ENCODE measurements at places on chromosomes 4 and X.

DNA sequence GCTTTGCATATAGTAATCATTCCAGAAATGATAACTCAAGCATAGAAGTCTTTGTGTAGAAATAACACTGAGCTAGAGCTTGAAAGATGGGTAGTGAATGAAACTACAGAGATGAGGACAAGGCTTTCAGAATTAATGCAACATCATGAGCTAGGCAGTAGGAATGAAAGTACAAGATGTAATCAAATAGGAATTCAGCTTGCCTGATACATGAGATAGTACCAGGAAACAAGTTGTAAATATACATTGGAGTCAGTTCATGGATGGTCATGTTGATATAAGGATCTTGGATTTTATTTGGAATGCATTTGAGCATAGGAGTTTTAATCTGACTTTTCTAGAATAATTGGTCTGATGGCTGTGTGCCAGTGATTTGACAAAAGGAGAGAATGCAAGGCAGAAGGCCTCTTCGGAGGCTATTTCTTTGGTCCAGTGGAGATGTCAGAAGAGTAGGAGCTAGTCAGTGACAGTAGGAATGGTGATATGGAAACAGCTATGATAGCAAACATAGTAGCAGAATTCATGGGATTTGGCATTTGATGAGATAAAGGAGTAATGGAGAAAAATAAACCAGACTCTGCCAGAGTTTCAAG lies 206.4 kb upstream of the PACRGL start:
- no peak for DNase-seq

- no peak for DNase-seq
Observed at GRCh38 chrX:42246814-42247213, 323.5 kb upstream of the CASK start.

- DNase-seq, result no peak
Observed at GRCh38 chr4:93334003-93334402, 494.6 kb upstream of the ATOH1 start.

DNA sequence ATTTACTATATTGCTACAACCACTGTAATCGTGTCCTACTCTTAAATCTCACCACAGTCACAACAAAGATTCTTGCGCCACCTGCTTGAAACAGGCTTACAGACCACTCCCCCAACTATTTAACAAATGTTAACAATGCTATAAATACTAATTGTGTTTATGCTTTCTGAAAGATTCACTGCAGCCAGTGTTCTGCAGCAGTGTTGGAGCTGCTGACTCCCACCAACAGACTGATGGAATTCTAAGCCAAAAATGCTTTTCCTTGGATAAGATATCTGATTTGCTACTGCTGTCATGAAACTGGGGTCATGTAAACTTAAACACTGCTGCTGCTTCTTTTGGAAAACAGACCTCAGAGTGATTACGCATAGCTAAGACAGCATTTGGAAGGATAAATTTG lies 244.2 kb upstream of the MAB21L2 start:
- no peak for DNase-seq

DNA sequence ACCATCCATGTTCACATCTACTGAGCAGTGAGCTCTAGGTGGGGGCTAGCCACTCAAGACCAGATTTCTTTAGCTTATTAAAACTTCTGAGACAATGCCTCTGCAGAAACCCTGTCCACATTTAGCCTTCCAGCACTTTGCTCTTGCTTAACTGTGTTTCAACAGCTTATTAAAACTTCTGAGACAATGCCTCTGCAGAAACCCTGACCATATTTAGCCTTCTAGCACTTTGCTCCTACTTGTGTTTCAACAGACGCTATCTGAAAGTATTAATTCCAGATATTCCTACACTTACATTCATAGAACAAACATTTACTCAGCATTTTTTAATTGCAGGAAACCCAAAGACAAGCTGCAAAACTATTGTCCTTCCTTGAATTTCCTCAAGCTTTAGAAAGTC lies 91.9 kb downstream of the SEL1L3 start:
- DNase-seq, result no peak

DNA sequence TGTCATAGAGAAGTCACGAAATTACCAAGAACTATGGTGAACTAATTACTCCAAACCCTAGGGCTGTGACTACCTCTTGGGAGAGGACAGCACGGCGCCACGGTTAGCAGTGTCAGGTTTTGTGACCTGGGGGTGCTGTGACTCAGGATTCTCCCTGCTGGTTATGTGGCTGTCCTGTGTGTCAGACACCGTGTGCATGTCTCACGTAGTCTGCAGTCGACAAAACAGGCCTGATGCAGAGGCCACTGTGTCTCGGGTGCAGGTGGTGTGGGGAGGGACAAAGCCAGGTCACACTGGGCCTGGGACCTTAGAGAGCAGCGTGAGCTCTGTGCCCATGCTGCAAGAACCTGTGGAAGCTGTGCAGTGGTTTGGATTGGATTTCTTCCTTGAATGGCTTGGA lies 34.1 kb downstream of the TNIP2 start:
- DNase-seq, result no peak

- DNase-seq, result peak; percentile 64
Observed at GRCh38 chr4:156169011-156169410, 215.3 kb upstream of the CTSO start.

GRCh38 chr4:38501698-38502097 lies 162.3 kb upstream of the KLF3 start:
- no peak for DNase-seq

GRCh38 chr4:75834772-75835154 lies 67.5 kb downstream of the PPEF2 start:
- DNase-seq, result no peak

DNA sequence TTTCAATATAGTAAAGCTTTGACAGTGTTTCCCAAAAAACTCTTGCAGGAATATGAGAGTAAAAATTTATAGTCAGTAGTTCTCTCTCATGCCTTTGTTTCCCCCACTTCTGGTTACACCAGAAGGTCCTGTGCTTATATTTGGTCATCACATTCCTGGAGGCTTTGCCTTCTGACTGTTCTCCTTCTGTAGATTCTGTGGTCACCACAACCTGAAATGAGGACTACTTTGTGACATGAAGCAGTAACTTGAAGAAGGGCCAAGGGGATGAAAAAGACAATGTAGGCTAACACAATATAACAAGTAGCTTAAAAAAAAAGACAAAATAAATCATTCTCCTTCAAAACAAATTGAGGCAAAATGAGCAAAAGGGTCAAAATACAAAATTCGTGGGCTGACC lies 366.2 kb upstream of the NR3C2 start:
- no peak for DNase-seq

DNA sequence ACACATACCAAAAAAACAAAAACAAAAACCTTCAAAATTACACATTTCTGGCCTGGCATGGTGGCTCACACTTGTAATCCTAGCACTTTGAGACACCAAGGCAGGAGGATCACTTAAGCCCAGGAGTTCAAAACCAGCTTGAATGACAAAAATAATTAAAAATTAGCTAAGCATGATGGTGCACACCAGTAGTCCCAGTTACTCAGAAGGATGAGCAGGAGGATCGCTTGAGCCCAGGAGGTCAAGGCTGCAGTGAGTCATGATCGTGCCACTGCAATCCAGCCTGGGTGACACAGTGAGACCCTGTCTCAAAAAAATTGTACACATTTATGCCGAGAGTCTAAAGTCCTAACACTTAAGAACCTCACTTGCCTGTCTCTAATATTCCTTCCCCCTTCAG lies 18.3 kb downstream of the SLC39A8 start:
- DNase-seq, result no peak

DNA sequence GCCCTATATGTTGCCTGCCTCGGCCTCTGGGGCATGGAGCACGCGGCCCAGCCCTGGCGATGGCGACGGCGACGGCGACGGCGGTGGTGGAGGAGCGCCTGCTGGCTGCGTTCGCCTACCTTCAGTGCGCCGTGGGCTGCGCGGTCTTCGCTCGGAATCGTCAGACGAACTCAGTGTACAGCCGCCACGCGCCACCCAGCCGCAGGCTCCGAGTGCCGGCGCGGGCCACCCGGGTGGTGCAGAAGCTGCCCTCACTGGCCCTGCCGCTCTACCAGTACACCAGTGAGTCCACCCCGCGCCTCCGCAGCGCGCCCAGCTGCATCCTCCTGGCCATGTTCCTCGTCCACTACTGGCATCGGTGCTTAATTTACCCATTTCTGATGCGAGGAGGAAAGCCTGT lies 83.7 kb upstream of the F9 start:
- DNase-seq, result no peak

All from hematopoietic multipotent progenitor cell treated with erythropoietin and hydrocortisone succinate and interleukin-3 and kit ligand, for 4 days (in vitro differentiated cells).